Activated T-helper 1 cell treated with Interleukin-2 at 50 U/mL for 16 hours (primary cell): ENCODE measurements at places on chromosomes 2 and 18.

GRCh38 chr18:51211552-51211951 lies 14.1 kb upstream of the MEX3C start:
- no peak for DNase-seq

DNA sequence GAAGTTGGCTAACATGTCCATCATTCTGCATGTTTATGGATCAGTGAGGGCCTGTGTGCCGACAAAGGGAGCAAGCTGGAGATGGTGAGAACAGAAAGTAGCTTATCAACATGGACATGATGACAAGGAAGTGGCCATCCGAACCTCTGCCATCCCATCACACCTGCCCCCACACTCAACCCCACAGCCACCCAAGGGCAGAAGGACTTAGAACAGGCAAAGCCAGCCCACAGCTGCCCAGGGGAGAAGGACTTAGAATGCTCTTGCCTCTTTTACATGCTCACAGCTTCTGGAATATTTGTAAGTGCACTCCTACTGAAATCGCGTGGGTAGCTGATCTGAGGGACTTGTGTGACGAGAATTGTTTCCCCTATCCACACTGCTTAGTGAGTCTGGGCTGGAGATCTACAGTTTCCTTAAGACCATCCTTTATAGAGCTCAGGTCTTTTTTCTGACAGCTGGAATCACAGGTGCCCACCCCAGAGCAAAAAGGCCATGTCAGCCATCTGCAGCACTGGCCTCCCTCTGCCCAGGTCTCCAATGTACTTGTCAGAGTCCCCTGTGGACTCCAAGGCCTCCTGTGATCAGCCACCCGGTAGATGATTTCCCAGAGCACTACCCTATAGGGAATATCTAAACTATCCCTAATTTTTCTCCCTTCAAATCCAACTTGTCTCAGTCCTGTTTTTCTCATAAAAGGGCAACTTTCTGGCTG lies 154.1 kb downstream of the SMAD7 start:
- DNase-seq: no peak

- peak; percentile 55 for DNase-seq
Observed at GRCh38 chr2:234488913-234489451, 7.9 kb downstream of the ARL4C start.

DNA sequence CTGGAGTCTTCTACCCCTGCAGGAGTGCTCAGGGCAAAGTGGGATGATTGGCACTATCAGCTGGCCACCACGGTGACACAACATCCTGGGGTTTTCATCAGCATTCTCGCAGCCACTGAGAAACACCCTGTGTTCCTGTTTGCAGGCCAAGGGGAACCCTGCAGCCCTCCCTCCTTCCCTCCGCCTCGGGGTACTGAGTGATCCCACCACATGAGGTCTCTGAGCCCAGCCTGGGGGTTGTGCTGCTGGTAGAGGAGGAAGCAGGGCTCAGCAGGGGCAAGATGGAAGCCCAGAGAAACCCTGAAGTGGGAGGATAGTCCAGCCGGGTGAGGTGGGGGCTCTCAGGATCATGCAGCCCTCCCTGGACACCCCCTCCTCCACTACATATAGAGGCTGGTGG lies at the start of gene OXER1:
TSS of gene OXER1 (minus strand) at position 40 of the 400 bp plus-strand sequence. CDS start 73 bp downstream, outside the sequence.
- DNase-seq: no peak

DNA sequence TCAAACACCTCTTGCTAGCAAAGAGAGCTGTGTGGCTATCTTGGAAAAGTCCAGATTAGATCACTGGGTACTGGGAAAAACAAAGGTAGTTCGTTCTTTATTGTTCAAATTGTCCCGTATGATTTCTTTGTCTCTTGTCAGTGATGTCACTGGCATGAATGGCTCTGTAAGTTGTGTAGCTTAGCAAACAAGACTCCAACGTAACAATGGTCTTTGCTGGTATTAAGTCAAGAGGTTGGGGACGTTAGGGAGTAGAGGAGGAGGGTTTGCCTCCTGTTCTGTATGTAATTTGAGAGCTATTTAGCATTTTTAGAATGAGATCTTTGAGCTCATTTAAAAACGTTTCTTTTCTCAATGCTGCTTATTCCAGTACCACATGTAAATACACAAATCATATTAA lies 216.5 kb upstream of the SP5 start:
- DNase-seq: no peak

GRCh38 chr18:9671214-9671613 lies 36.9 kb upstream of the RAB31 start:
- DNase-seq: no peak

- DNase-seq: no peak
Observed at GRCh38 chr18:76013057-76013456, 482.0 kb downstream of the ZNF516 start.

- no peak for DNase-seq
Observed at GRCh38 chr2:240170354-240170735, 29.9 kb upstream of the OTOS start.

GRCh38 chr2:120958623-120959366 lies 223.1 kb downstream of the GLI2 start:
- no peak for DNase-seq

DNA sequence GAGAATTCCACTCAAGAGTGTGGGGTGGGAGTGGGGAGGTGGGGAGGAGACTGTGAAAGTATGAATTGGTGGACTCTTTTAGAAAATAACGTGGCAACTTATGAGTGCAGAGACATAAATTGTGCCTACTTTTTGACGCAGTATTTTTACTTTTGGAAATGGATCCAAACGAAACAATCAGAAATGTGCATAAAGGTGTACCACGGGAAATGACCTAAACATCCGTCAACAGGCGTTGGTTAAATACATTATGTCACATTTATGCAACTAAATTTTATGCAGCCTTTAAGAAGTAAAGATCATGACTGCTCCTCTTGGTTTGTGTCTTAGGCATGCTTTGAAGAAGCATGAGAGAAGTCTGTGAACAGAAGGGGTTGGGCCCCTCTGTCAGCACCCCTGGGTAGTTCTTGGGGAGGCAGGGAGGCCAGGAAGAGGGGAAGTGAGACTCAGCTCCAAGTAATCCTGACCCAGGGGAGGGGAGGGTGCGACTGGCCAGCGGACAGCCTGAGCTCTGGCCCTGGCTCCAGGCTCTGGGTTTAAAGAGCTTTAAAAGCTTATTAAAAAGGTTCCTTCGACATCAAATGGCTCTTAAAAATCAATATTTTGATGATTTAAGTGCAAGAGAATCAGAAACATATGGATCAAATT lies 126.4 kb upstream of the HAAO start:
- DNase-seq: no peak

- DNase-seq: no peak
Observed at GRCh38 chr2:47639467-47639866, 143.5 kb upstream of the MSH6 start.

GRCh38 chr18:79533591-79533990 lies 137.9 kb downstream of the NFATC1 start:
- no peak for DNase-seq

DNA sequence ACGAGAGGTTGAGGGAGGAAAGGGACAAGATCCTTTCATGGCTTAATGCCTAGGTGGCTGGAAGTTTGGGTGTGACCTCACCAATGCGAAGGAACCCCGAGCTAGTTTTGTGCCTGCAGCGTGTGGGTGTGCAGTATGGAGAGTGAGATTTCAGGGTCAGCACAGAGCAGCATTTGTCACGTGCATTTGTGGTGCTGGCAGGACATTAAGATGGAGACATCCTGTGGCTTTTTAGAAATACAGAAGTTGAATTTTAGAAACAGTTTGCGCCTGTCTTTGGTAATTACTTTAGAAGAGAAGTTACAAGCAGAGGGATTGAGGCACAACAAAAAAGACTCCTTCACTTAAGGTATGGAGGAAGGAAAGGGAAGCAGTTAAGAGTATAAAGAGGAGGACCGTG lies 258.2 kb upstream of the THUMPD2 start:
- DNase-seq: no peak

GRCh38 chr2:234999740-235000425 lies 48.1 kb downstream of the SH3BP4 start:
- no peak for DNase-seq

DNA sequence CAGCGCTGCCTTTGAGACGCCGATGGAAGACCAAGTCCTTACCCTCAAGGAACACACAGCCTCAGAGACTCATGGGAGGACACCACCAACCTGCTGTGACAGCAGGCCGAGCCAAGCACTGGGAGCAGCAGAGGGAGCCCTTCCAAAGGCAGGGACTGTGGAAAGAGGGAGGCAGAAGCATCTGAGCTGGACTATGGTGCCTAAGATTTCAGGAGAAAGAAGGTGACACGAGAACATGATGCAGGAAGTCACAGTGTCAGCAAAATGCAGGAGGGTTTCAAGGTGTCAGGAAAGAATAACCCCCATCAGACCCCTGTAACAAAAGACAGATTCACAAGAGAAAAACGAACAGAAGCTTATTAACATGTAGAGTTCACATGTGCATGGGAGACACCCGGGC lies 24.2 kb upstream of the COX7A2L start:
- DNase-seq: no peak

DNA sequence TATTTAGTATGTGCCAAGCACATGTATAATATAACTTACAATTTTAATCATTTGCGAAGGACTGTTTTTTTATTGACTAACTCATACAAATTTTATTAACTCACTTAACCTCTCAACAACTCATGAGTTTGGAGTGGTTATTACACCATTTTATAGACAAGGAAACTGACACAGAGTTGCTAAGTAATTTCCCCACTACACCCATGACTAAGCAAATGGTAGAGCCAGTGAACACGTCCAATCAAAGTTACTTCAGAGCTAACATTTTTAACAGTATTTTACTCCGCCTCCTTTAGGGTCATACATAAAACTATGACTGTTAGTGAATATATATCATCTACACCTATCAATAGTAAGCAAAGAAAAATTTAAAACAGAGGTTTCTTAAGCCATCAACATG lies 556.7 kb upstream of the FSIP2 start:
- DNase-seq: no peak

GRCh38 chr2:54915101-54915500 lies 135.2 kb downstream of the RTN4 start:
- no peak for DNase-seq

- no peak for DNase-seq
Observed at GRCh38 chr18:21262979-21263378, 20.9 kb downstream of the GREB1L start.

DNA sequence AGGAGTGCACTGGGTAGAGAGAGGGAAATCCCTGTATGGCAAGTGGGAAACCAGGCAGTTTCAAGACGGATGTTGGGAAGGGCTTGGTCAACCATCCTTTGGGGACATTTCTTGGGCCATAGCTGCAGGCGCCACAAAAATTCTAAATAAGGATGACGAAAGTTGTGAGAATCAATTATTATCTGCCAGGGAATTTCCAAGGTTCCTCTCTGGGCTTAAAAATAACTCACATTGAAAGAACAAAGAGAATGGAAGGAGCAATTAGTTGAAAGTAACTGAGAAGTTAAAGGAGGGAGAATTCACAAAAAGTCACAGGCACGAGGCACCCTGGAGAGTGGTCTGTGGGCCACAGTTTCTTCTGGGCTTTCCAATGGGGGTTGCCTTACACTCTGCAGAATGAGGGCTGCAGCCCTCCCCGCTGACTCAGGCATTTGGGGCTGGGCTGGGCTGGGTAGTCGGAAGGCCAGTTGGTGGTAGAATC lies 195.7 kb downstream of the SMAD7 start:
- no peak for DNase-seq

DNA sequence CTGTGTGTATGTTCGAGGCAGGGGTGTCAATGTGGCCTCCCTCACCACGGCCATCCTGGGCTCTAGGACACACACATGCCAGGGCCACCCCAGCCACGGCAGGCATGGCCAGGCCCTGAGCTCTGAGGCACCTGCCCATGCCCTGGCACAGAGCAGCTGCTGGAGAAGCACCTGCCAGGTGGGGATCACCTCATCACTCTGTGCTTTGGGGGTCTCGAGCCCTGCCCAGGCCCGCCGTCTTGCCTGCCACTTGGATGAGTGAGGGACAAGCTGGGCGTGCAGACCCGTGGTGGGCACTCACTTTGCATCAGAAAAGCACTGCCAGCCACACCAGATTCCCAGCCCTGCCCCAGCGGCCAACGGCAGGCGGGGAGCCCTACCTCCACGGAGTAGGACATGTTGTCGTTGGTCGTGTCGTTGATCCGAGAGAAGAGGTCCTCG lies 33.1 kb downstream of the KIF1A start:
- DNase-seq: no peak

GRCh38 chr2:3639653-3640052 lies 18.3 kb upstream of the ALLC start:
- DNase-seq: no peak

DNA sequence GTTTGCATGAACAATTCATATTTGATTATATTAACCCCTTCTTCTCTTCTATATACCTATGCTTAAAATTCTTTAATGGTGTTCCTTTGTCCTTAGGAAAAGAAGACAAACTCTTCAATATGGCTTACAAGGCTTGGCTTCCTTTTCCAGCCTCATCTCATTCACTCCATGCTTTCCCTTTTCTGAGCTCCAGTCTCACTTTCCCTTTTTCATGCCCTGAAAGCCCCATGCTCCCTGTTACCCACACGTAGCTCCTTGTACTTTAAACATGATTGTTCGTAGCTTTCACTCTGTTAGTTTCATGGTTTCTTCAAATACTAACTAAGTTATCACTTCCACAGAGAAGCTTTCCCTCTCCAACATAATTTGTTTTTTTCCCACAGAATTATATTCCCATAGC lies 161.3 kb downstream of the UBE2E3 start:
- DNase-seq: no peak

GRCh38 chr18:32389858-32390257 lies 80.8 kb downstream of the GAREM1 start:
- no peak for DNase-seq

GRCh38 chr2:197972061-197972460 lies 167.7 kb downstream of the PLCL1 start:
- no peak for DNase-seq

GRCh38 chr2:216142540-216142939 lies 33.4 kb downstream of the XRCC5 start:
- no peak for DNase-seq

DNA sequence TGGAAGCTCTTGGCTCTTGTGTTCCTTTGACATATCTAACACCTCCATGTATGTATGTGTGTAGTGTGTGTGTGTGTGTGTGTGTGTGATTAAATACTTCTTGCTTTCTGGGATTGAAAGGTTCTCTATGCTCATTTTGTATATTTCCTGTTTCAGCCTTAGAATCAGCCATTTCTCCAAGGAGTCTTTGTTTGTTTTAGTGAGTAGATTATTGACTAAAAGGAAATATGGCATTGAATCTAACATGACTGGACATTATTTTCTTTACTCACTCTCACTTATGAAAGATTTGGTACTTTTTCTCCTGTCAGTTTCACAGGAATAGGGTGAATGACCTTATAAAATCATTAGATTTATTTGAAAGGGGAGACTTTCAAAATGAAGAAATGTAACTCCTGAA lies 413.8 kb upstream of the SLC14A2 start:
- no peak for DNase-seq

DNA sequence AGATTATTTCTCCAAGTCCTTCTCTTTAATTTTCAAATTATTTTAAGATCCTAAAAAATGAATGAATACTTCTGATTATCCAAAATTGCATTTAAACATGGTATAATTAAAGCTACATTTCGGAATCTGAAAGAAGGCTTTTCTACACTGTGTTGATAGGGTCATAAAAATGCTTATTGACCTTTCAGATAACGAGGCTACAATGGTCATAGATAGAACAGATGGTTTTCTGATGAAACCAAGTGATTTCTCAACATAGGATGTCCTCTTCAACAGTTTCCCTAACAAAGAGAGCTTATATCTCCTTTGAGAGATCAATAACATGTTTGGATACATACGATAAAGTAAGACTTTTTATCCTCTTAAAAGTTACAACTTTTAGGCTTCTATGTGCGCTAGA lies 201.1 kb downstream of the PTH2R start:
- DNase-seq: no peak

GRCh38 chr2:168136392-168136977 lies 110.9 kb downstream of the STK39 start:
- no peak for DNase-seq

GRCh38 chr18:75115514-75115913 lies 93.4 kb downstream of the PTGR3 start:
- DNase-seq: no peak
